ENCODE measurements at places on chromosomes 13 and 19. TPM values are rescaled to one million over a fixed set of nuclear protein-coding genes. Genes with fewer than 3 reads are reported as not detected.

FSD1 gene
- 0.49 TPM for polyA plus RNA-seq

CDC42EP5 gene
- 42.4 TPM for polyA plus RNA-seq

PTGIR gene
- polyA plus RNA-seq, result 4.0 TPM

RNF113B gene
- not detected for polyA plus RNA-seq

EDDM13 gene
- polyA plus RNA-seq, result 0.43 TPM

CALR3 gene
- polyA plus RNA-seq, result not detected

PSG3 gene
- polyA plus RNA-seq, result not detected

FGF22 gene
- polyA plus RNA-seq, result 1.6 TPM

Measured in urinary bladder (tissue), 4 donors.